Fibroblast of mammary gland (primary cell): ENCODE measurements at places on chromosomes 7 and 10.

DNA sequence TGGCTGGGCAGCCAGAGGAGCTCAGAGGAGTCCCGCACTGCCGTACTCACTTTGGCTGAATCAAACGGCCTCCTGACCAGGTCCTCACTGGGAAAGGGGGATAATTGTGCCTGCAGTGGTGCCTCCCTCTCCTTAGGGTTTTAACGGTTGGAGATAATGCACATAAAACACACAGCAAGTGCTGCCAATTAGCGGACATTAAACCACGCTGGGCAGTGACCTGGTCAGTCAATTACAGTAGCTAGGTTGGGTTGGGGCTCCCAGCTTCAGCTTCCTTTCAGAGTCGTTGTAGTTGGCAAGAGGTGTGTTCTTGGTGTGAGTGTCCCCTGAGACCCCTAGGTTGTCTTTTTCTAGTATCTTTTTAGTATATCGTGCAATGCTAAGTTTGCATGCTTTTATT is 146.6 kb downstream of the C10orf105 start:
- DNase-seq, result no peak

GRCh38 chr10:103493916-103494877 is 692 bp downstream of the NEURL1 start:
- DNase-seq, result no peak

GRCh38 chr10:49187950-49188761 is at the start of gene TMEM273:
TMEM273 (minus strand) TSS chr10:49188391; CDS start chr10:49188336, 55 bp downstream.
- DNase-seq, result no peak

DNA sequence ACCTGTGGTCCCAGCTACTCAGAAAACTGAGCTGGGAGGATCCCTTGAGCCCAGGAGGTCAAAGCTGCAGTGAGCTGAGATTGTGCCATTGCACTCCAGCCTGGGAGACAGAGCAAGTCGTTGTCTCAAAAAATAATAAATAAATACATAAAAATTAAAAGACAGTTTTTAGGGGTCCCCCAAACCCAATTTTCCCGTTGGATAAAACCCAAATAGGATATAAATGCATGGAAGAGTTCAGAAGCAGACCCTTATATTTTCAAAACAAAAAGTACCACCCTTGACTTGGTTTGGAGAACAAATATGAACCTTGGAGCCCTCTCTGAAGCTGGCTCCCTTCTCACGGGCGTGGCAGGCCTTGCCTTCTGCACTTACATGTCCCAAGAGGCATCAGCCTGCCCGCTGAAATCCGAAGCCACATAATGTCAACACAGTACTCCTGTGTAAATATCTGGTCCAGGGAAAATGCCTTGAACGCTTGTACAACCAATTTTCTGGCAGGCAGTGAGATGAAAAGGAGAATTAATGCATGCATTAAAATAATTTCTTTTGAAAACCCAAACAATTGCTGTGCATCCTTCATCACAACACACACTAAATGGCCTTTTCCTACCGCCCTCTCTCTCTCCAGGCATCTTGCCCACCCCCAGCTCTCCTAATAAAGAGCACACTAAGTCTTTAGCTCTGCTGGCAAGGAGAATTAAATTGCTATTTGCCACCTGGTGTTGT is 46.4 kb upstream of the PARD3 start:
- no peak for DNase-seq

- DNase-seq, result peak; percentile 12
These were observed 54.3 kb downstream of the LRRC18 start for GRCh38 chr10:48885376-48885775.

- DNase-seq, result no peak
These were observed 306.9 kb upstream of the DGKB start for GRCh38 chr7:15209429-15209828.

- no peak for DNase-seq
These were observed 372.3 kb upstream of the MYO3A start for GRCh38 chr10:25561758-25562157.

- no peak for DNase-seq
These were observed 66.5 kb upstream of the EEPD1 start for GRCh38 chr7:36086571-36086970.

GRCh38 chr7:70434376-70434775 is 697.6 kb upstream of the GALNT17 start:
- peak; percentile 11 for DNase-seq

GRCh38 chr10:60649485-60650377 is 128.5 kb upstream of the CDK1 start:
- no peak for DNase-seq

DNA sequence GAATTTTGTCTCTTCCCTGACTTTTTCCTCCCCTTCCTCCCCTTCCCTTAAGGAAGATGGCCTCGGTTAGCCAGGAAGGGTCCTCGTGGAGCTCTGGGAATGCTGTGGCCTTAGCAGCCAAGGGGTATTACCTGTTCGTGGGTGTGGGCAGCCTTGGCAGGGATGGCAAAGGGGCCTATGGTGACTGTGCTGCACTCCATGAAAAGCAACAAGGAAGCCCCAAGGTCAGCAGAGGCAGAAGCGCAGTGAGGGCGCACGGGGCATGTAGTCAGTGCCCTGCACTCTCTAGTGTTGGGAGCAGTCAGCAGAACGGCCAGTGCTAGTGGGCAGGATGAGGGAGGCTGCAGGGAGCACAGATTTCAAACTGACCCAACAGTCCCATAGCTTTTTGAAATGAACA is 191.8 kb downstream of the ADARB2 start:
- no peak for DNase-seq

DNA sequence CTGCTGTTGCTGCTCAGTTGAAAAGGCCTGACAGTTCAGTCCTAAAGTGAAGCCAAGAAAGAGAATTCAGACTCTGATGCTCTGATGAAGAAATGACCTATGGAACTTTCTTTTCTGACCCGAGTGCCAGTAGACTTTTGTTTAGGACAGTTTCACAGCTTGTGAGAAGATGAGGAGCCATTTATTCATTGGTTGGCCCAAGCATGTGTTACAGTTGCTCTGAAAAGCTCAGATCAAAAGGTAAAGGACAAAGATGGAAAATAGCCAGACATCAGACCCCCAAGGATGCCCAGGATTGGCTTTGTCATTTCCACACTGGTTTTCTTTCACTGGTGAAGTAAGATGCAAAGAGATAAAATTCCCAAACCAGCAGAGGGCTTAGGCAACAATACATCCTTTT is 149.3 kb upstream of the STK17A start:
- DNase-seq, result no peak

- no peak for DNase-seq
These were observed 509.6 kb upstream of the POM121L12 start for GRCh38 chr7:52525772-52526341.

DNA sequence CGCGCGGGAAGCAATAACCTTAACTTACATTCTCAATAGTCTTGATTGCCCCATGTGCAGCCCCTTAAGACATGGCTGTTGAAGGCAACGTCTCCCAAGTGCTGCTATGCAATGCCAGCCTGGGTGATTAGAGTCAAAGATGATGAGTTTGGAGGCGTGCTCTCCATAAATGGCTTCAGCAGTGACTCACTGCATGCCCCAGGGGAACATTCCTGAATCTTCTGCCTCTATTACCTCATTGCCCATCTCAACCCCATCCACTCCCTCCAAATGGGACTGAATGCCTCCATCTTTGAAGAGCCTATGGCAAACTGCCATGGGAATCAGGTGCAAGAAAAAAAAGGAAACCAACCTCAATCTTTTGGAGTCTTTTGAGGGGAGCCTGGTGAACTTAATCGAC is 282.8 kb downstream of the SNX10 start:
- DNase-seq, result peak; percentile 27

- DNase-seq, result no peak
These were observed 168.1 kb upstream of the MALRD1 start for GRCh38 chr10:18880530-18880929.

DNA sequence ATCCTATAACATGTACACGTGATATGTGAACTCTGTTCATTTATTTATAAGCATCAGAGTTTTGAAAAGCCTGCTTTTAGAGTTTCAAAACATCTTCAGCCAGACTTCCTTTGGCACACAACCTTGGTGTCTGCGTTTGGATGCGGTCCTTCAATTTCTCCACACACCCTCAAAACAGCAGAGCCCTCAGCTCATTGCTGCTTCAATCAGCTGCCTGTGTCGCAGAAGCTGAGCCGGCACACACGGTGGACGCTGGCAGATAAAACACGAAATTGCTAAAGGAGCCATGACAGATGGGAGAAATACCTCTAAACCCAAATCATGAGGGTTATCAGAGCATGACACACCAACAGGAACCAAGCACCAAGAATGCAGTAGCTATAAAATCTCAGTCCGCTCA is 396.4 kb upstream of the AKR1E2 start:
- no peak for DNase-seq

- no peak for DNase-seq
These were observed 42.6 kb downstream of the UNC5B start for GRCh38 chr10:71254834-71255549.

GRCh38 chr7:16301291-16301690 is 120.0 kb downstream of the CRPPA start:
- DNase-seq, result no peak

- DNase-seq, result peak; percentile 51
These were observed 169.1 kb downstream of the IMMP2L start for GRCh38 chr7:111393011-111393754.

DNA sequence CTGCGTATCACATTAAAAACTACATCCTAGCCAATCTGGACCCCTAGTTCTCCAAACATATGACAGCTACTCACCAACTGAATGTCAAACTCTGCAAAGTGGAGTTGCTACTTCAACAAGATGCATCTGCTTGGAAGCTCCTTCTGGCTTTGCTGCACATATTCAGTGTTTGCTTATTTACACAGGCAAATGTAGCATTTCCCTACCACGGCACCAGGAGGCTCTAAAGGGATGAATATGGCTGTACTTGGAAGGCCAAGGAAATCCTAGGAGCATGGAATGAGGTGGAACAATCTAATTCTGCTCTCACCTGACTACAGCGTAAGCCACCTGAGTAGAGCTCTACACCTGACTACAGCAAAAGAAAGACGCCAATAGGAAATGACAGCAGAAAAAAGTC is 39.7 kb downstream of the MTPAP start:
- no peak for DNase-seq

- no peak for DNase-seq
These were observed 17.1 kb upstream of the CNOT4 start for GRCh38 chr7:135527025-135527424.

GRCh38 chr7:140650367-140650766 is 9.8 kb upstream of the DENND2A start:
- DNase-seq, result no peak

- DNase-seq, result no peak
These were observed 90.4 kb downstream of the C10orf105 start for GRCh38 chr10:71629131-71629530.

DNA sequence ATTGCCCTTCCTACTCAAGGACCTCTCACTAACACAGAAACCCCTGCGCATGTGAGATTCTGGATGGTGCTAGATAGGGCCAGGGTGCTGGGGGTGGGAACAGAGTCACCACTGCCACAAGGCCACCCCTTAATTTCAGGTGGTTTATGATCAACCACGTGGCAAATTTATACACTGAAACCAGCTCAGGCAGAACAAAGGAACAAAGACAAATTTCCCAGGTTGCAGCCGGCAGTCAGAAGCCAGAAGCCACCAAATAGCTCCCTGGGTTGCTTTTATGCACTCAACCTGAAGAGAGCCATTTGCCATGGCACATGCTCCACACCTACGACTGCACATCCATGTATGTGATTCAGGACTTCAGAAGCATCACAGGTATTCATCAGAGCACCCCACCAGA is 2.5 kb downstream of the VOPP1 start:
- no peak for DNase-seq

- no peak for DNase-seq
These were observed 5.8 kb downstream of the TBRG4 start for GRCh38 chr7:45105588-45106188.

GRCh38 chr7:134513169-134513752 is 14.1 kb upstream of the AKR1B10 start:
- peak; percentile 67 for DNase-seq
